ENCODE measurements at places on chromosomes 2 and 18.

DNA sequence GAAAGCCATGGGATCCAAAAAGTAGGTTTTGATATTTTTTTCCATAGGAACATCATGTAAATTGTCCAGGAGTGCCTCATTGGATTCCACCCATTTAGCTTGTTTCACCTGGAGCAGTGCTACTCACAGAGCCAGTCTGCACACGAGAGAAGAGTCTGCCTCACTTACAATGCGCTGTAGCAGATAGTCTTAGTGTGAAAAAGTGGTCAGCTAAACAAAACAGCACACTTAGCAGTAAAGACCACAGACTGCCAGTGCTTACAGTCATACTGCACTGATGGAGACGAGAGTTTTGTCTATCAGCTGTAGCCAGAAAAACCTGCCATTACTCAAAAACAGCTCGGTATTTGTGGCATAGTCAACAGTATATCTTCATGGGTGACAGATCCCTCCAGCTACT is 113.5 kb upstream of the LDLRAD4 start:
- no peak for DNase-seq

- DNase-seq: no peak
Measured at GRCh38 chr2:207673431-207673830, 38.0 kb upstream of the CCNYL1 start.

DNA sequence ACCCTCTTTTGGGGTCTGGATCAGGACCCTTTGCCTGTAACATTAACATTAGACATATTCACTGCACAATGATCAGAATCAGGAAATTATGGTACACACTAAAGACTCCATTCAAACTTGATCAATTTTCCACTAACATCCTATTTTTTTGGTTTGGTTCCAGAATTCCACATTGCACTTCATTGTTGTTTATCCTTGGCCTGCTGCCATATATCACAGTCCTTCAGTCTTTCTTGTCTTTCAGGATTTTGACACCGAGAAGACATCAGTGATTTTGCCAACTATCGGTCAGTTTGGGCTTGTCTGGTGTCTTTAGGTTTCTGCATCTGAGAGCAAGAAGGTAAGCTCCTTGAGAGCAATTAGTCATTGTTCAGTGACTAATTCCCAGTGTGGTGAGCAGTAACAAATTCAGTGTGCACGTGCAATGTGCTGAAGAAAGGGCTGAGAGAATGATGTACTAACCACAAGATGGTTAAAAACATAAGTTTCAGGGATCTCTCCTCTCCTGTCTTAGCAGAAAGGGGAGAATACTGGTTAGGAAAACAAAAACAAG is 23.5 kb downstream of the MARCHF4 start:
- DNase-seq: no peak

DNA sequence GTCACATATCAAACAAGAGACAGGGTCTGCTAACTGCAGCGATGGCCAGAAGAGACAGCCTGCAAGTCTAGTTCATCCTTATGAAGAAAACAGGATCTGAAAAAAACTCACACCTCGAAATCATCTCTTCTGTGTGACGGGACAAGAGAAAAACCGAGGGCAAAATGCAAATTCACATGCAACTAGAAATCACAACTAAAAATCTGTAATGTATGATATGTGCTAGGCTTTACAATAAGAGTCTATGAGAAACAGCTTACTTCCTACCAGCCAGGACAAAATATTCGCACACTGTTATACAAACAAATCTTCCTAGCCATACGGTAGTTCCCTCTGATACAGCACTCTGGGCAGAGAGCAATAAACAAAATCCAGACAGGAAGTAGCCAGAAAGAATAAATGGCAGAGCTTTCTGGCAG is 48.8 kb downstream of the ANKRD44 start:
- DNase-seq: no peak

- DNase-seq: no peak
Measured at GRCh38 chr2:96819128-96819875, 3.2 kb downstream of the CNNM3 start.

DNA sequence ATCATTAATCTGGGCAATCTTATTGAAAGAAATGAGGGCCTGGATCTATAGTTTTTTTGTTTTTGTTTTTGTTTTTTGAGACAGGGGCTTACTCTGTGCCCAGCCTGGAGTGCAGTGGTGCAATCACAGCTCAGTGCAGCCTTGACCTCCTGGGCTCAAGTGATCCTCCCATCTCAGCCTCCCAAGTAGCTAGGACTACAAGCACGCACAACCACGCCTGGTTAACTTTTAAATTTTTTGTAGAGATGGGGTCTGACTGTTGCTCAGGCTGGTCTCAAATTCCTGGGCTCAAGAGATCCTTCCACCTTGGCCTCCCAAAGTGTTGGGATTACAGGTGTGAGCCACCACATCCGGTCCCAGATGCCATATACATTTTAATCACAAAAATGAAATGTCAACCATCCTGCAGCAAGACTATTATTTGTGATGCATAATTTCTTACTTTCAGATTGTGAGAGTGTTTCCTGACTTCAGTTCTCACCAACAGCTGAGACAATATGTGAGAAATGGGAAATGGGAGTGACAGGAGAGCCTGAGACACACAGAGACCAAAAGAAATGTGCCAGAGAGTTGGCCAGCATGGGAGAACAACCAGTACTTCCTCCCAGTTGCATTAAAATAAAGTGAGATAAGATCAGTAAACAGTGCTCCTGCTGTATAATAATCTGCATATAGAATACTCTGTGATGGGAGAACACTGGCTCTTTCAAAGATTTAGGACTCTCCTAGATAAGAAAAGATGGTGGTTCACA is 87.6 kb downstream of the METTL8 start:
- DNase-seq: no peak

DNA sequence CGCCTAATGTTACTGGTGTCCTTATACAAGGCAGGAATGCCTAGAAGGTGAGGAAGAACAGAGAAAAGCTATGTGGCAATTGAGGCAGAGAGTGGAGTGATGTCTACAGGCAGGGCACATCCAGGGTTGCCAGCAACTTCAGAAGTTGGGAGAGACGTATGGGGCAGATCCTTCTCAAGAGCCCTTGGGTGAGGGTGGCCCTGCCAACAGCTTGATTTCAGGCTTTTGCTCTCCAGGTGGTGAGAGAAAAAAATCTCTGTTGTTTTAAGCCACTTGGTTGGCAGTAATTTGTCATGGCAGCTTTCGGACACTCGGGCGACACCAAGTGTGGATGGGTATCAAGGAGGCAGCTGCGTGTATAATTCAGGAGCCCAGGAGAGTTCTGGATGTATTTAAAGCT is 217.4 kb upstream of the SMIM21 start:
- DNase-seq: no peak

DNA sequence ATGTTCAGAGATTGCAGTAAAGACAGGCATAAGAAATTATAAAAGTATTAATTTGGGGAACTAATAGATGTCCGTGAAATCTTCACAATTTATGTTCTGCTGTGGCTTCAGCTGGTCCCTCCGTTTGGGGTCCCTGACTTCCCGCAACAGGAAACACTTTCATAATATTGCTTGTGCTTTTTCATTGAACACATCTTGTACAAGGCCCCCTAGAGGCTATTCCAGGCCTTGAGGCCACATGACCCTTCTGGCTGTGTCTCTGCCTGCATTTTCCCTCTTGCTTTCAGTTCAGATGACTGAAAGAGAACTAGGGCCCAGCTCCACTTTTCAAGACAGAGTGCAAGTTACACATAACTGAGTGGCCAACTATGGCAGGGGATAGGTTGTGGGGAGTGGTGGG is 164.1 kb downstream of the TMEM247 start:
- no peak for DNase-seq

Data from H1 (cell line).